Activated CD4-positive, alpha-beta T cell treated with anti-CD3 and anti-CD28 coated beads for 48 hours (primary cell): ENCODE measurements at places on chromosomes 3 and 15.

DNA sequence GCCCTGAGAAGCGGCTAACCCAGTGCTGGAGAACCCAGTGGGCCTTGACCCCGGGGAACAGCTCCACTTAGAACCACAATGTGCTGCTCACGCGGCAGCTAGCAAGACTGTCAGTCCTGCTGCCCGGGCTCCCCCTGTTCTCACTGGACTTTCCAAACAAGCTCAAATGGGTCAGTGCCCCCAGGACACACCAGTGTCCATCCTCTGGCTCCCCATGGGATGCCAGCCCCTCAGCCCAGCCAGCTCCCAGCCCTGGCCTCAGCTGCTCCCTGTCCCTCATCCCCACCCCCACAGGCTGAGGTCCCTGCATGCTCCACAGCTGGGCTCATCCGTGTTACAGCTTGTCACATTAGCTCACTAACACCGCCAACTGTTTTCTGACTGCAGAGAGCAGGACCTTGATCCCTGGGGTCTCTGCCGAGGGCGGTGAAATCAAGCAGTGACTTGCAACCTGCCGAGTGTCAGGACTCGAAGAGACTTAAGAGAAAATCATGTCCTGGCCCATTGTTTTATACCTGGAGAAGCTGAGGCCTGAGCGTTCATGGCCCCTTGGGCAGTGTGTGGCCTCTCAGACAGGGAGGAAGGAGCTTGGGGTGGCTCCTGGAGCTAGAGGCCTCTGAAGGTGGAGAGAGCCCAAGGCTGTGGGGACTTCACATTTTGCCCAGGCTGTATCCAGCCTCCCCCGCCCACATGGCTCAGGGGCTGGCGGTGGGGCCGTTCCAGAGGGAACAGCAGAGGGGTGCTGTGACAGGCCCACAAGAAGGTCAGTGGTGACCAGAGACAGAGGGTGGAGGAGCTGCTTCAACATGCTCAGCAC is 157.5 kb downstream of the MEGF11 start:
- no peak for DNase-seq

GRCh38 chr15:47439146-47440111 is 277.9 kb upstream of the SEMA6D start:
- no peak for DNase-seq

GRCh38 chr3:179971280-179971679 is 65.5 kb downstream of the PEX5L start:
- DNase-seq, result no peak

DNA sequence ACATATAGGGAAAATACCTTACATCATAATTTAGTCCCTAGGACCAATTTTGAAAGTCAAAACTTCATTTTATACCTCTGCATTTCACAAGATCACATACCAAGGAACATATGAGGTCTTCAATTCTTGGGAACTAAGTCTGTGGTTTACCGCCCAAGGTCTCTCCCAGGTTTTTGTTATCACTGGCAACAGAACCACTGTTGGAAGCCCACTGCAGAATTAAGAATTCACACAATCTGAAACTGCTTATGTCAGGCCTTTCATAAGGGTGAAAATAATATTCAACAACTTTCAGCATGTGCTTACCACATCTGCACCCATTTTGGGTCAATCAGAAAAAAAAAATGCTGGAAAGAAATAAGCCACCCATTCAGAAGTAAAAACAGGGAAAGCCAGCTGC is 107.2 kb upstream of the MME start:
- DNase-seq, result no peak

- DNase-seq, result no peak
These were observed 14.2 kb upstream of the ULK3 start for GRCh38 chr15:74857082-74857655.

- DNase-seq, result no peak
These were observed 73.7 kb downstream of the RAB7A start for GRCh38 chr3:128799653-128800052.

DNA sequence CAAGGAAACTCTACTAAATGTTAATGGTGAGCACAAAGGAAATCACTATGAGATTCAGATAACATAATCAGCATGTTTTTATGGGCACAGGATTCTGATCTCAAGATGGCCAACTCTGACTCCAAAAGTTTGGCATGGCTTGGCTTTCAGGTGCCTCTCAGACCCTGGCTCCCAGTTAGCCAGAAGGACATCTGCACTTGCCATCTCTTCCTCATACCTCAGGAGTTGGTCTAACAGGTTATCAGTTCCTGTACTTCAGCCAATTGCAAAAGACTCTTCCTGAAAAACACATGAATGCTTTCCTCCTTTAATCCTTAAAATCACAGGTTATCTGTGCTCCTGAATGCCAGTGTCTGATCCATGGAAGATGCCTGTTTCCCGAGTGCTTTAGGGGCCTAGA is 25.0 kb downstream of the TMPRSS7 start:
- no peak for DNase-seq

GRCh38 chr15:39172380-39173281 is 408.2 kb upstream of the THBS1 start:
- DNase-seq, result no peak

GRCh38 chr3:153967260-153967659 is 153.9 kb upstream of the ARHGEF26 start:
- no peak for DNase-seq

DNA sequence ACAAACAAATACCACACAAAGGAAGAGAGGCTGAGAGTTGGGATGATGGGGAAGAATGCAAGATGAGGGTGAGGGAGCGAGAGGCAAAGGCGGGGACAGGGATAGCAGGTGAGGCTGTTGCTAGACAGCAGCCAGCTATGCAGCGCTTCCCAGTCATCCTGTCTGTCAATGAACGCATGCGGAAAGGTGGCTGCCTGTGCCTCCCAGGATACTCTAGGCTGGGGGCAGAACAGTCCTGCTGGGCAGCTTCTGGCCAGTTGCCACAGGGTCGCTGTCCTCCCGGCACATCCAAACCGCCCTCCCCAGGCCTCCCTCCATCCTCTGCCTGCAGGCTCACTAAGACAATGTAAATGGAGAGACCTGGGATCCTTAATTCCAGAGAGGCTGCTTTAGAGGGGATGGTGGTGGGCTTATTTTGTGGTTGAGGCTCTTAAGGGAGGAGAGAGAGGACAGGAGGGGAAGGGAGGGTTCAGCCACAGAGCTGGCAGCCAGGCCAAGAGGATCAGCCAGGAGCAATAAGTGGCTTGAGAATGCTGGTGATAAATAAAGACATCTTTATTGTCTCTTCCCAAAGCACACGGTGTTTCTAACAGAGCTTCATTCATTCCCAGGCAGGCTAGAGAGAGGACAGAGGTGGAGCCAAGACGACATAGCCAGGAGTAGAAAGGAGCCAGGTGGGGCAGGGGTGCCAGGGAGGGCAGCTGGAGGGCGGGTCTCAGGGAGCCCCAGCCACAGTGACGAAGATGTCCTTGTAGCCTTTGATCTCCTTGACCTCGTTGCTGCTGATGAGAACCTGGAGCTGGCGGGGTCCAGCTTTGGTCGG is 9.2 kb upstream of the TGM5 start:
- no peak for DNase-seq

- no peak for DNase-seq
These were observed 165.4 kb upstream of the TOPAZ1 start for GRCh38 chr3:44076221-44076829.

DNA sequence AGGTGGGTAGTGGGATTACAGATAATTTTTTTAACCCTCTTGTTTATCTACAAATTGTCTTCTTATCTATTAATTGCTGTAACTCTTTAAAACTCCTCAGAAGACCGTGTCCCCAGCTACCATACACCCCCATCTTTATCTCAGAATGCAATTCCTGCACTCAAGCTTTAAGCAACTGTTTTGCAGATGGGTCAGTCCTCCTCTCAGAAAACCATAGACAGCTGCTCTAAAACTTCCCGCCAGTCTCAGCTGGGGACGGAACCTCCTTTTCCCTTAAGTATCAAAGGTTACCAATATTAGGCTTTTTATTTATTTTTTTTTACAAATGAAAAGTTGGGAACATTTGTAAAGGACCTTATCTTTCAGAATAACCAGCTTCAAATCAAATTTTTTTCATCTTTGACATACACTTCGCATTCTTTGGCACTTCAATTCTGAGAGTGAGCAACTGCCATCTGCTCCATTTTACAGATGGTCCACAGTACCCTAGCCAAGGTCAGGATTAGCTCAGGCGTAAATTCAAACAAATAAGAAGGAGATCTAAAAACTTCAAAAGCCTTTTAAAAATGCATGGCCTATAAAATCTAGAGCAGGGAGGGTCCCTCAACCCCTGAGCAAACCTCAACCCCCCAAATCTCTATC is 1.3 kb downstream of the GATM start:
- DNase-seq, result no peak

DNA sequence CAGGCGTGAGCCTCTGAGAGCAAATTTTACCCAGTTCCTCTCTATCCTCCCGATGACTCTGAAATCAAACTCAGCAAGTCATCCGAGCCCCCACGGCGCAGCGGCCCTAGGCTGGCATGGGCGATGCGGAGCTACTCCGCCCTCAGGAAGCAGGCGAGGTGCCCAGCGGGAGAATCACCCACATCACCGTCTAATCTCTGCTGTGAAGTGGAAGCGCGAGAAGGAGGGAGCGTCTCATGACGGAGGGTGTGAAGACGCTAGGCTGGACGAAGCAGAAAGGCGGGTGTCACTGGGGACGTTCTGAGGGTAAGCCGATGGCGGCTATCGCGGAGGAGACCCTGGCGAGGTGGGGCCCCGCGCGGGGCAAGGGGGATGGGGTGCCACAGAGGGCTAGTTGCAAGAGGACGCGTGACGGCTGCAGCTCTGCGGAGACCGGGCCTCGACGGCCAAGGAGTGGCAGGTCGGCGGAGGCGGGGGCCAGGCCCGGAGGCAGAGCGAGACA is 9.1 kb upstream of the GNAI2 start:
- DNase-seq, result peak; percentile 59

DNA sequence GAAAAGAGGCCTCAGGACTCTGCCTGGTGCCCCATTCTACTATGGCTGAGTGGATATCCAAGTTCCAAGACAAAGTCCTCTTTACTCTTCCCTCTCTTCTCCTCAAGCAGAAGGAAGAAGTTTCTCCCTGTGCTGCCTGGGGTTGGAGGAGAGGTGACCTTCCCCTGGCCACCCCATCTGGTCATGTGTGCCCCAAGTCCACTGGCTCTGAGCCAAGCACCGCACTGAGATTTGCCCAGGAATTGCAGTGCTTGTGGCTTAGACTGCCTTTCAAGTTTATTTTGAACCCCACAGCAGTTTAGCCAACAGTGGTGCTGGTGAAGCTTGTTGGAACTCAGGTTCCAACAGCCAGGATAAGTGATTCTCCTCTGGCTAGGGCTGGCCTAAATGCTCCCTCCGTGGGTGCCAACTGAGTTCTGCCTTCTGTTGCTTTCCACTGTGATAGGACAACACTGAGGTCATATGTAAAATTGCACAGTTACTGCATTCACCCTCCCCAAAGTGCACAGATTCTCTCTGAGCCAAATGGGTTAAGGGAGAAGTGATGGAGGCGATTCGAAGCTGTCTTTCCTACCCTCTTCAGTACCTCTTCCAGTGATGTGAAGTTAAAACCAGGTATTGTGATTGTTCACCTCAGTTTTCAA is 69.9 kb downstream of the TMCO5A start:
- DNase-seq, result no peak

- no peak for DNase-seq
These were observed 2.9 kb downstream of the IGDCC3 start for GRCh38 chr15:65374821-65375401.

DNA sequence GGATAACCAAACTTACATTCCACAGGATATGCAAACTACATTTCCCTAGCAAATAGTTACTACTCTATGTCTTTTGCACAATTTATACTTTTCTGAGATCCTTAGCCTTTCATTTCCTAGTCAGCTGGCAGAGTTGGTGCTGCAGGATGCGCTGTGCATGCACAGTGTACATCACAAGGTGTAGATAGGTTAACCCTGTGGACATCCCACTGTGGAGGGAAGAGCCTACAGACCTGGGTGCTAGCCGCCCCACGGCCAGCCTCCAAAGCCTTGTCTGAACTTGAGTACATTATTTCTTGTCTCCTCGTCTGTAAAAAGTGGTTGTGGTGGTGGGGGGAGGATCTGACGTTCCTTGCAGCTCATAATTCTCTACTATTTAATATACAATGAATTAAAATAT is 3.5 kb downstream of the TNFSF10 start:
- DNase-seq, result peak; percentile 15

DNA sequence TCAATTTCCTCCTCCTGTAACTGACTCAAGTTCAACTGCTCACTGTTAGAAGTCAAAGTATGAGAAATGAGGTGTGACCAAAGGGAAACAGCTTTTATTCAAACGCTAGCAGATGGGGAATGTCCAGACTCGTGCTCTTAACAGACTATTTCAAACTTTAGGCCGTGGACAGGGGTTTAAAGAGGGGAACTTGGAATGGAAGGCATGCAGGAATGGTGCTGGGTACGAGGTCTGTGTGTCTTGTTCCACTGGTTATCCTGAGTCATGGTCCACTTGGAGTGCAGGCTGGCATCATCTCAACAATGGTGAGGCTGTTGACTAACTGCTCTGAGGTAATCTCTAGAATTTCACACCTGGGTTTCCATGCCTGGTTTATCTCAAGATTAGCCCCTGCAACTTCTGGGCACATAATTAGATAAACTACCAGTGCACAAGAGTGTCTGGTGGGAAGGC is 22.9 kb upstream of the DNAAF4 start:
- no peak for DNase-seq

DNA sequence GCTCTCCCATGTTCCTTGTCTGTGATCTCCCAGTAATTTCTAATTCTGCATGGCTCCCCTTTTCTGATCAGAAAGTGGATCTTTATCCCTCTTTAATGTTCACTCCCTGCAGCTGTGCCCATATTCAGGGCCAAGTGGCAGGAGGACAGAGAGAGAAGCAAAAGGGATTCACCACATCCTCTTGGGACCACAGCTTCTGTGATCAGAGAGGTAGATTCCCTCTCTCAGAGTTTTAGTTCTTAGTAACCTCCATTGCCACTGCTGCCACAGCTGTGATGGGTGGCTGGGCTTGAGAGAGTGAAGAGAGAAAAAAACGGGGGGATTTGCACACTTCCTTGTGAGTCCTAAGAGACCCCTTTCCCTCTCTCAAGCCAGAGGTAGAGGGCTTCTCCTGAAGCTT is 49.2 kb downstream of the GLCE start:
- DNase-seq, result no peak

DNA sequence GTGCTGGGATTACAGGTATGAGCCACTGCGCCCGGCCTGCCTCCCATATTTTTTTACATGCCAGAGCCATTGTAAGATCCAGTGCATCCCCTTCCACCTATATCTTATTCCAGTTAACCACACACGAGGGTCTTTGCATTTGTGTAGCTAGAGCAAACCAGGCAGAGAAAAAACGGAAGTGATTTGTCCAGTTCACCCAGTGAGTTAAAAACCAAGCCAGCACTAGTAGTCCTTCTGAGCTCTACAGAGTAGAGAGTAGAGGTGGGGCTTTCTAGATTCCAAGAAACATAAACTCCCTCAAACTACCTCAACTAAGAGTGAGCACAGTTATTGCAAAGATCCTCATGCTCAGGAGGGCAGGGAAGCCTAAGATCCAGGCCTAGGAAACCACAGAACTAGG is 34.7 kb downstream of the TMEM158 start:
- DNase-seq, result no peak
